Hepatocyte (in vitro differentiated cells): ENCODE measurements at places on chromosomes 12 and 14. TPM values are rescaled to one million over a fixed set of nuclear protein-coding genes. Genes with fewer than 3 reads are reported as not detected.

The ANO4 gene
- total RNA-seq, result 2.3 and 2.6 TPM in 2 replicates

DNA sequence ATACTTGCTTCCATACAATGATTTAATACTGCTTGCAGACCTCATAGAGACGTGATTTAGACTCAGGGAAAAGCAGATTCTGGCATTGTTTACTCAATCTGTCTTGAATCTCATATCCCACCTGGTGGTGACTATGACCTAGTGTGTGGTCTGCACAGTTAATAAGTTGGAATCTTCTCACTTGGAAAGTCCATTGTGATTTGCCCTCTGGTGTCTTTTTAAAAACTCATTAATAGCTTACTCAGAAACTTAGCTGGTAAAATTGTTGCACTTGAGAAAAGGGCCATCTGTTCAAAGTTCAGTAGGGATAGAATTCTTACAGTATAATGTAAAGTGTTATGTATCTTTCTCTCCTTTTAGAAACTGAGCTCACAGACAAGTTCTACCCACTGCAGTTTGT is 106.0 kb downstream of the PELI2 start:
- DNase-seq, result peak; percentile 34

- DNase-seq, result no peak
Measured at GRCh38 chr12:46556105-46556559, 183.6 kb upstream of the SLC38A2 start.

The MYH7 gene
- 0.04 TPM in 1 of 2 replicates, not detected in the other for total RNA-seq

- no peak for DNase-seq
Measured at GRCh38 chr12:57229046-57229633, 371 bp upstream of the SHMT2 start.

GRCh38 chr14:70100071-70100470 is 88.7 kb downstream of the SLC8A3 start:
- DNase-seq, result no peak

- no peak for DNase-seq
Measured at GRCh38 chr14:59583755-59584154, 7.1 kb upstream of the CCDC175 start.

The RTL1 gene
- 1.5 and 2.6 TPM in 2 replicates for total RNA-seq

DNA sequence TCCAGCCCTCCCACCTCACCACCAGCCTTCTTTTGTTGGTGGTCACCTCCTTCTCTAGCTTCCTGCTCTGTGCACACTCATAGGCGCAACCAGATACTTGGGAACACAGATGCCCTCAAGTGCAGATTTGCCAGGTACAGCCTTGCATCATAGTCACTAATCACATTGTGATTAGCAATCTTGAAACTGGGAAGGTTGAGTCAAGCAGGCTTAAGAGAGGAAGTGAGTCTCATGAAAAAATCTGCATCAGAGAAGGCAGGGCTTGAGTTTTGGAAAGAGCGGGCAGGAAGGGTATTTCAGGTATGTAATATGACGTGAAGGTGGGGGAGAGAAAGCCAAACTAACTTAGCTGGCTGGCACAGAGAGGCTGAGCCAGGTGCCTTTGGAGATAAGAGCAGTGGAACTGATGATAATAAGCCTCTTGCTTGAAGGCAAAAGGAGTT is 2.7 kb upstream of the RABGGTA start:
- no peak for DNase-seq

The MFAP5 gene
- 1.7 and 1.9 TPM in 2 replicates for total RNA-seq

The KIF26A gene
- total RNA-seq, result 5.0 and 6.1 TPM in 2 replicates

DNA sequence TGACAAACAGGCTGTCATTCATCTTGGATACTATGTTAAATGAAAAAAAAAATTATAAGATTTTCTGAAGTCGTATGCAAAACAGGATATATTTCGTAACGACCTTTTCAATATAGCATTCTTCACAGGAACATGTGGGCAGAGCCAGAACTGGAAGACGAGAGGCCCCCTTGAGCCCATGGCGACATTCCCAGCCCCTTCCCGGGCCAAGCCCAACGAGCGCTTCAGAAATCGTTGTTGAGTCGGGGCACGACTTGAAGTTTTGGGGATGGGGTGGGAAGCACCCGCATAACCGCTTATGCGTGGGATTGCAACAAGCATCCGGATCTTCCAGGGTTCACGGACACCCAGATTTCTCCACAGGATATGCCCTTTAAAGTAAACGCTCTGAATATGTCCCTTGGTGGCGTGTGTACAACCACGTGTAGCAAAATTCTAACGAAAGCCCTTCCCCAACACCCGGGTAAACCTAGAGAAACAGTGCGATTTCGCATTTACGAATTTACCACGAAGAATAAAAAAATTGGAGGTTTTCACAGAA is 736 bp downstream of the C14orf39 start:
- DNase-seq, result no peak

DNA sequence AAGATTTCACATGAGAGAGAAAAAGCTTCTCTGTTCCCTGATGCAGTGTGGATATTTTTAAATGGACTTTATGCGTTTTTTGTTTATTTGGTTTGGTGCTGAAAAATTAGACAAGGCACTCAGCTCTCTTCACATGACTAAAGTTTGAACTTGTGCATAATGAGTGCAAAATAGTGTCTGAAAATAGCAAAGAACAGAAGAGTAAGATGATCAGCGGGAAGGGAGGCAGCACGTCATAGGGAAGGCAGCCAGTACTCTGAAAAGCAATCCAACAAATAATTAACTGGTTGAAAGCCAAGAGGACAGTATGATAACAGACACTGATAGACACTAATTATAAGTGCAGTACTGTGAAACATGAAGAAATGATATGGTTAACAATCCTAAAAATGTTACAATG is 46.6 kb upstream of the CDKN3 start:
- no peak for DNase-seq

DNA sequence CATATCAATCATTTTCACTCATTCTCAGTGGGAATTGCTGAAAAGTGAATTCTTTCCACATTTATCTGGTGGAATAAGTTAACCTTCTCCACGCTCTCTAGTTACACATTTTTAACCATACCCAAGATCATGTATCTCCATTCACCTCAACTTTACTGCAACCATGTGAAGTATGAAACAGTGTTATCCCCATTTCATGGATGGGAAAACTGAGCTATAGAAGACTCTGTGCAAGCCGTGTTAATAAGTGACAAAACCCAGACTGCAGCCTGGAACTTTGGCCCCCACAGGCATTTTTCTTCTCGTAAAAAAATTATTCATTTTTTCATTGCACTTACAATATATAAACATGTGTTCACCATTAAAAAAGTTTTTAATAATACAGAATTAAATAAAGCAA is 82.4 kb upstream of the CCND2 start:
- no peak for DNase-seq

The ASPG gene
- total RNA-seq, result 4.9 and 5.9 TPM in 2 replicates

The PIANP gene
- 0.16 and 0.17 TPM in 2 replicates for total RNA-seq

GRCh38 chr12:26621932-26622331 is 211.1 kb downstream of the ITPR2 start:
- DNase-seq, result no peak

The OAS3 gene
- 9.0 and 15.0 TPM in 2 replicates for total RNA-seq

The FOXA1 gene
- total RNA-seq, result 87.9 and 89.2 TPM in 2 replicates

The GPR33 gene
- total RNA-seq, result not detected in 2 replicates

The LGR5 gene
- 5.7 and 7.2 TPM in 2 replicates for total RNA-seq

DNA sequence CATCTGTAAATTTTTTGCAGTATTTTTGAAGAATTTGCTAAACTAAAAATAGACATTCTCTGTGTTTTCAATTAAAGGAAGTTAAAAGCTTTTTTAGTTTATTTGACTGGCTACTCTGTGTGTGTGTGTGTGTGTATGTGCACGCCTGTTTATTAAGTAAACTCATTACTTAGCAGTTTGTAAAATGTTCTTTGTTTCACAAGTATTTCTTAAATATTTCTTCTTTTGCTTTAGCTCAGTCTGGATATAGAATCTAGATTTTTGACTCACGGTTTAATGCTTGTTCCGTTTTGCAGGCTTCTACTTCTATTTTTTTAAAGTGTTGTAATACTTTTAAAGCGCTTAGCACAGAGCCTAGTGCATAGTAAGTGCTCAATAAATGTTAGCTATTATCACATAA is 46.5 kb upstream of the KCNMB4 start:
- no peak for DNase-seq

- no peak for DNase-seq
Measured at GRCh38 chr12:105480162-105480561, 149.7 kb downstream of the C12orf75 start.

The SLCO1C1 gene
- total RNA-seq, result 0.30 and 0.44 TPM in 2 replicates

DNA sequence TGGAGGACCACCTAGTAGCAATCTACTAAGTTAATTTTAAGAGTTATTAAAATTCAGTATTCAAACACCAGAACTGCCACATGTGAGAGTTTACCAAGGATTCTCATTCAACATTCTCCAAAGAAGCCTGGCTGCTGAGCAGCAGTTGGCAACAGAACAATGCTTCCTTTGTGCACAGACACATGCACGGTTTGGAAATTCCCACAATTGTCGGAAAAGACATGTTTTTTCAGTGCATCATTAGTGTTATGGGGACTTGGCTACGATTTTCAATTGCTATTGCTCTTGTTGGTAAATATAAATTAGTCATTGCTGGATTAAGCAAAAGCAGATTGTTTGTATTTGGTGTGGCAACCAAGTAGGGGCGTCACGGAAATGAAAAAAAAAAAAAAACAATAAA is 22.2 kb downstream of the ST8SIA1 start:
- no peak for DNase-seq

DNA sequence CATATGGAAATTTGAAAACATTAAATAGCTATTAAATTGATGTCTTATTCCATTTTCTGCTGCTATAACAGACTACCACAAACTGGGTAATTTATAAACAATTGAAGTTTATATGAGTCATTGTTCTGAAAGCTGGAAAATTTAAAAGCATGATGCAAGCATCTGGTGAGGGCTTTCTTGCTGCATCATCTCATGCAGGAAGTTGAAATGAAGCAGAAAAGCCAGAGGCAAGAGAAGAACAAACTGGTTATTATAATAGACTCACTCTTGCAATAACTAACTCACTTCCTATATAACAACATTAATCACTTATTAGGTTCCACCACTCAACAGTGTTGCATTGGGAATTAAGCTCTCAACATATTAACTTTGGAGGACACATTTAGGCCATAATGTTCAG is 1277.4 kb downstream of the LRFN5 start:
- peak; percentile 17 for DNase-seq

DNA sequence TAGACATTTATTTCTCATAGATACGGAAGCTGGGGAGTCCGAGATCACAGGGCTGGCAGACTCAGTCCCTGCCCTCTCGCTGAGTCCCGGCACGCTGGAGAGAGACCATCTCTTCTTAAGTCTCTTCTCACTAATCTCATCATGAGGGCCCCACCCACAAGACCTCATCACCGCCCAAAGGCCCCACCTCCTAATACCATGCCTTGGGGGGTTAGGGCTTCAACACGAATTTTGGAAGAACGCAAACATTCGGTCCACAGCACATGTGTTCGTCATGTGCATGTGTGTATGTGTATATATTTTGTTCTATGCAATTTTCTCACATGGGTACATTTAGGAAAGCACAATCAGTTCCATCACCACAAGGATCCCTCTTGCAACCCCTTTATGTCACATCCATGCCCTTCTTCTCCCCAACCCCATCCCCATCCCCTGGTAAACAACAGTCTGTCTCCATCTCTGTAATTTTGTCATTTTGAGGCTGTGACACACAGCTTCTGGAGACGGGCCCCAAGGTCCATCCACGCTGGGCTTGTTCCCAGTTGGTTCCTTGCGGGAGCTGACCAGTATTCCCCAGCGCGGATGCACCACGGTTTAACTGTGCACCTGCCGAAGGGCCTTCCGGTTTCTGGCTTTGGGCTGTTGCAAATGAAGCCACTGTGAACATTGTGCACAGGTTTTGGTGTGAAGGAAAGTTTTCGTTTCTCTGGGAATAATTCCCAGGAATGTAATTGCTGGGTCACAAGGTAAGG is 317.5 kb upstream of the DIO3 start:
- DNase-seq, result no peak

The KIF5A gene
- 0.03 and 0.16 TPM in 2 replicates for total RNA-seq

DNA sequence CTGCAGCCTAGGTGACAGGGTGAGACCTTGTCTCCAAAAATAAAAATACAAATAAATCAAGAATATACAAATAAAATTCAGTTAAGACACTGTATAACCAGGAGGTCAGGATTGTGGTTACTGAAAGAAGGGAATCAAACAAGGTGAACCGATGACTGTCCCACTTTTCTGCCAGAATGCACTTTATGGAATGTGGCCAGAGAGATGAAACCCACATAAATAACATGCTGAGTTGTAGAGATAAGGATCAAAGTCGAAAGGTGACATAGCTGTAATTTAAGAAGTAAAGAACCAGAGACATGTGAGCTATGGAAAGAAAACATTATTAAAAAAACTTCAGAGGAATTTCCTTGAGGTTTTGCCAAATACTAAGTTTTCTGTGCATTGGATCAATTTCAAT is 1098.2 kb upstream of the USP15 start:
- DNase-seq, result no peak

DNA sequence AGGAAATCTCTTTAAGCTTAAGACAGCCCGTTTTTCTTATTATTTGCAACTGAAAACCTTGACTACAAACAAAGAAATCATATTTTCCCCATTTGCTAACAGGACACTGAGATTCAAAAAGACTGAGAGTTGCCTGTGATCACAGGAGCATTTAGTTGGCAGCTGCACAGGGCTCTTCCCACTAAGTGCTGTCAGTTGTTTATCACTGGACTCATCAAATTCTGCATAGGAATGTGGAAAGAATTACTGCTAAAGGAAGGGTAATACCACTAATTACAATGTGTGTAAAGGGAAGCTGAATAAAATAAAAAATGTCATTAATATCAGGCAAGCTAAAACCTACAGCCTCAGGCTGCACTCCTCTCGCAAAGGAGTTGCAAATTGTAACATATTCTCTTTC is 226.4 kb downstream of the NELL2 start:
- no peak for DNase-seq

DNA sequence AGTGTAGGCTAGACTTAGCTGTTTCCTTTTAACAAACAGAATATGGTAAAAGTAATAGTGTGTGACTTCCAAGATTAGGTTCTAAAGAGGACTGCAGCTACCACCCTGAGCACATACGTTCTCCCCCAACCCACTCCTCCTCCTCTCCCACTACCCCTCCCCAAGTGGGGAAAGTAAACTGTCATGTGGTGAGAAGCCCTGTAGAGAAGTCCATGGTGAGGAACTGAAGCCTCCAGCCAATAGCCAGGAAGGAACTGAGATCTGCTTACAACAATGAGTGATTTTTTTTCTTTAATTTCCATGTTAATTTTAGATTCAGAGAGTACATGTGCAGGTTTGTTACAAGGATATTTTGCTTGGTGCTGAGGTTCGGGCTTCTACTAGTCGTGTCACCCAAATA is 57.0 kb upstream of the EGLN3 start:
- no peak for DNase-seq

DNA sequence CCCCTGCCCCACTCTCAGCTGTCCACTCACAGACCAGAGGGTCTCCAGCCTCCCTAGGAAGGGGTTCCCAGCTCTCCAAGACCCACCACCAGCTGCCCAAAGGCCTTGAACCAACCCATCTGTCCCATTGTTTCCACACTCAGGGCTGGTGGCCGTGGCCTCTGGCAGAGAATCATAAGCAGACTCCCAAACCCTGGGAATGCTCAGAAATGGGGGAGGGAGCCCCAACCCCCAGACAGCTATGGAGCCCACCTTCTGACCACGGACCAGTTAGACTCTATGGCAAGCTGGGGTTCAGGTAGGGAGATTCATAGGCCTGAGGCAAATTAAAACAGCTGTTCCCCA is 280.0 kb downstream of the DPF3 start:
- no peak for DNase-seq
